ENCODE measurements at places on chromosomes 7 and 10.
A peak's percentile ranks its signal among the peaks of the same experiment; 100 is the strongest.

DNA sequence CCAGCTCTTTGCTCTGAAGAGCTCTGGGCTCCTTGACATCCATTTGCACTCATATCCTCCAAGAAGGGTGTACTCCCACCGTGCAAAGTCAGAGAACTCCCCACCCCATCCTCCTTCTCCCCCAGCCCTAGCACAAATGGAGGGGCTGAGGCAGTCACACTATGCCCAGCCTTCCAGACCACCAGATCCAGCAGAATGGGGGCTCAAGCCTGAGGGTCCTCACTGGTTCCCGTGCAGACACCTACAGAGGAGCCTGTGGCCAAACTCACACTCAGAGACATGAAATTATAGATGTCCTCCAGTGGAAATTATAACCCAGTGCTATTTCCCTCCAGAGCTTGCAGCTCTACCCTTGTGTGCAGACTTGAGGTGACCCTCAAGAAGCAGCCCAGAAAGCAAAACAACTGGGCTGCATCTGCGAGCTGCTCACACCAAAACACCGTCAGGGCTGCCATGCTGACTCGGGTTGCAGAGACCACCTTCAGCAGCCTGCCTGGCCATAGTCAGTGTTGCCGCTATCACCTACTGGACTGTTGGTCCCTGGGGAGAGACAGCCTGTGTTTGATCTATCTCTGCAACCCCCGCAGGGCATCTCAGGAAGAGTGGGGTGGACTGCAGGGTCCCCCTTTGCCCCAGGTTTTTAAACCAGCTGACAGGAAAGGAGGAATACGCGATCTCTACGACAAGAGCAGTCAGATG is 7.4 kb downstream of the ZNF488 start:
- no peak for DNase-seq

DNA sequence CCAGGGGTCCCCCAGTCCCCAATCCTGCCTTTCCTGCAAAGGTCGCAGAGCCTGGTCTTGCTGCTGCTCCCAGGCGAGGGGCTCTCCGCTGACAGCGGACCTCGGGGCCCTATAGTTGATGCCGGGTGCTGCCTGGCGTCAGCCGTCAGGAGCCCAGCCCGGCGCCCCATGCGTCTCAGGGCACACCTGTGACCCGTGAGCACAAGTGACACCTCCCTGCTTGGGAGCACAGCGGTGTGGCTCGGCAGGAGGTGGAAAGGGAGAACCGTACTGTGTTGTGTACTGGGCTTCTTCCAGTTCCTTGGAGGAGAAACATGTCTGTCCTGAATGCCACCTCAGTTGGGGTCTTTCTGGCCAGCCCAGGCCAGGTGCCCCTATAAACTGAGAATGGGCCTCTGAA is 56.7 kb downstream of the LHPP start:
- DNase-seq, result no peak

- DNase-seq, result no peak
These were observed 76.9 kb upstream of the KCNIP2 start for GRCh38 chr10:101920546-101920945.

DNA sequence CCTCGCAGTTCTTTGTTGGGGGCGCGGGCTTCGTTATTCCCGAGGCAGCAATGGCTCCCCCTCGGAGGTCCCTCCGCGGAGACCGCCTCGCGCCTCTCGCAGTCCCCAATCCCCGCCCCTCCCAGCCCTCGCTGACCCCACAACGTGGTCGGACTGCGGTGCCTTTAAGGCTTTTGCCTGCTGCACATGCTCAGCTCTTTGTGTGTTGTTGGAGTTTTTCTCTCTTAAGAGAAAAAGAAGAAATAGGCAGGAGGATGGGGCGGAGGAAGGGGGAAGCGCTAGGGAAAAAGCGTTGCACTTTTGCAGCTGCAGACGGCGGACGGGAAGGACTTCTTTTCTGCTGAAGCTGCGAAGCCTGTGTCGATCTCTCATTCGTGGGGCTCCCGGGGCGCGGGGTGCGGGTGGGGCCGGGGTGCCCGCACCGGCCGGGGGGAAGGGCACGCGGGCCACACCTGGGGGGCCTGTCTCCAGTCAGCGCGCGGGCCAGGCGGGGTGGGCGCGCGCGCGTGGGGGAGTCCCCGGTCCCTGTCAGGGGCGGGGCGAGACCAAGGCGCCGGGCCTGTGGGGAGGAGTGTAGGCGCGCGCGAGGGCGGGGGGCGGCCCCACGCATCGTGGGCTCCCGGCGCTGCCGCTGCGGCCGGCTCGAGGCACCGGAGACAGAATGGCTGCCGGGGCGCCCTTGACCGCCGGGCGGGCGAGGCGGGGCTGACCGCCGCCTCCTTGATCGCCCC is 445 bp upstream of the ATRNL1 start:
- peak; percentile 32 for DNase-seq

GRCh38 chr7:56077681-56078080 is 13.6 kb downstream of the SUMF2 start:
- no peak for DNase-seq

DNA sequence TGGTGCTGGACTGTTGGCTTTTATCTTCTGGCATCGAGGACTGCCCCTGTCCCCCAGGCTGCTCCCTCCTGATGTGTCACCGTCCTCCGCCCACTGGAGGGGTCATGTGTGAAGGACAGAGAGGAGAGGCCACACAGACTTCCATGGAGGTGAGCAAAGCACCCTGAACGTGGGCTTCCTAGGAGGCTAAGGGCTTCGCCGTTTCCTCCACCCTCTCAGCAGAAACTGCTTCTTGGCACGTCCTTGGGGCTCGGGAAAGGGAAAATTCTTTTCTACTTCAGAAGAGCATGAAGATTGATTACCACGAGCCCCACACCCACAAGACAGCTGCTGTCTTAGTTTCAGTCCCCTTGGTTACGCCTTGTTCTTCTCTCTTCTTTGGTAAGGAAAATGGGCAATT is 218.2 kb downstream of the CCDC3 start:
- DNase-seq, result no peak

GRCh38 chr10:131203456-131204357 is 107.8 kb downstream of the TCERG1L start:
- no peak for DNase-seq

- DNase-seq, result no peak
These were observed 222.1 kb upstream of the FAM3C start for GRCh38 chr7:121618182-121618581.

DNA sequence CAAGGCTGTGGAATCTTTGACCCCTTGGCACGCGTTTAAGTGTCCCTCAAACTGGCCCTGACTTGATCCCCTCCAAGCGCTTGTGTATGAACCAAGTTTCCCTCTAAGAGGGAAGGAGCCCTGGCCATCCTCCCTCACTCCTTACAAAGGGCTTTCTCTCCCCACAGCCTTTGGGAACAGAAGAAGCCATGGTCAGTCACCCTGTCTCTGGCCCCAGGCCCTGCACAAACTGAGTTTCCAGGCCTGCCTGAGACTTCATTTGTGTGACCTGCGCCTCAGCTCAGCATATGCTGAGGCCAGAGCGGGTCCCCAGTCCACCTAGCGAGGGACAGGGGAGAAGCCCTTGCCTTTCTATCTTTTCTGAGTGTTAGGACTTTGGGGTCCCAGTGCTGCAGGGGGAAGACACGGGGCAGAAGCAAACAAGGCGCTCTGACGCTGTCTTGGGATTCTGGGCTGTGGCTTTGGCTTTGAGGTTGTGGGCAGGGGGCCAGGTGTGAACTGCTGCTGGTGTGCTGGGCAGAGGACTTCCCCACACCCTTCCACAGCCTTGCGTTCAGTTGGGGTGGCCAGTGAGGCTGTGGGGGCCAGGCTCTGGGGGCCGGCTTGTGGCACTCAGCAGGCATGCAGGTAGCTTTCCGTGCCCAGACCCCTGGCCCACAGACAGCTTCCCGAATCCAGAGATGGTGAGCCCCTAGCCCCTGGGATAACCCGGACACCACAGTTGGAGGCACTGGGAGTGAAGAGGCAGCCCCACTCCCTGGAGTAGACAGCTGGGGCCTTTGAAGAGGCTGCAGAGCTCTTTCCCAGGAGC is 1.5 kb downstream of the RET start:
- no peak for DNase-seq

- DNase-seq, result no peak
These were observed 3.5 kb upstream of the ADIRF start for GRCh38 chr10:86964847-86965190.
